ENCODE measurements at places on chromosomes 13 and 19.

- no peak for DNase-seq
Observed at GRCh38 chr19:16325641-16326400, 1.2 kb downstream of the KLF2 start.

DNA sequence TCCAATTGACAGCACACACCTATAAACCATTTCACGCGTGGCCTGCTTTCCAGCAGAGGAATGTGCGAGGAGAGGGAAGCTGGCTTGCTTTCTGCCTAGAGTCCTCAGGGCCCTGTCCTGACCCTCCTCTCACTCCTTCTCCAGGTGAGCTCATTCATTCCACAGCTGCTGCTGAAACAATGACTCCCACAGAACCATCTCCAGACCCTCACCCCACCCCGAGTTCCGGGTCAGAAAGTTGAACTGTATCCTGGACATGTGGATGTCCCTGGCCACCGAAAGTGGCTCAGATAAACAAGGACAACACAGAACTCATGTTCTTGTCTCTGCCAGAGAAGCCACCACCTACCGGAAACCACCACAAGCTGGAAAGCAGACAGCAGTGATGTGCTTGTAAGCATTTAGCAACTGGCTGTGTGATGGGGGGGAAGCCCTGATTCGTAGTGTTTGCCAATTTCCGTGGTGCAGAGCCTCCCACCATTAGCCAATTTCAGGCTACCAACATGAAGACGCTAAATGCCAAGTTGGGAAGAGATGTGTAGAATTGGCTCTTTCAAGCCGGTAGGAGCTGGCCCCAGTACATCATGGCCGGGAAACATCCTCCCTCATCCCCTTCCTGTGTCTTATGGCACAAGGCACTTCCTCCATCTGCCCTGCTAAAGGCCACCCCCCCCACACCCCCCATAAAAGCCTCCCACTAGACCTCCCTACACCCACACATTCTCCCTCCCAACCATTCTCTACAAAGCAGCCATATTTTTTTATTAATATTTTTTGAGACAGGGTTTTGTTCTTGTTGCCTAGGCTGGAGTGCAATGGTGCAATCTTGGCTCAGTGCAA is 5.0 kb downstream of the SYCE2 start:
- no peak for DNase-seq

DNA sequence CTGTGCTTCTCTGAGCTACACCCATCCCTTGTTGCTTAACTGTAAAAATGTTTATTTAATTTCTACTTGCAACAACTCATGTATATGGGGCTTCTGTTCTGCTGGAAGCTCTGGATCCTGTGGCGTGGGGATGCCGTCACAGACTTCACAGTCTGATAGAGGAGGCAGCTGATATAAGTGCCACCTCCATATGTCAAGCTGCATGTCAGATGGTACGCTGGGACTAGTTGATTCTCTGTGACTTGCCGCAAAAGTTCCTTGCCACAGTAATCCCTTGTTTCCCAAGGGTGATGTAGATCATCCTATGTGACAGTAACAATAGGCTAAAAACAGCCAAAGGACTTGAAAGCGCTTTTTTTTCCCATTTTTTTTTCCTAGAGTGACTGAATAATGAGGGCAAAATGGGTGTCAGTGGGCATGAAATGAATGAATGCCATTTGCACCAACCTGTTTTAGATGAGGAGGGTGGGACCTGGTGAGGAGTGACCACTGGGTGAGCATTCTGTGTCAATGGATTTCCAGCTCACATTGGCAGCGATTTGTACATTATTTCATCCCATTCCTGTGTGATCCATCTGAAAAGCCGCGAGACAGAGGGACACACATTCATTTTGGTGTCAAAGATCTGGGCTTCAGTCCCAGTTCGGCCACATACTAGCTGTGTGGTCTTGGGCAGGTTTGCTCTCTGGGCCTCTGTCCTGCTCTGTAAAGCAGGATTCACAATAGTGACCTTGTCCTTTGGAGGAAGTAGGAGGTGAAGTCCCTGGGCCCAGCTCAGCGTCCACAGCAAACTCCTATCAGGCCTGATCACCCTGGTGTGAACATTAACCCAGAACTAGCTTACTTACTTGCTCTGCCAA is 88.9 kb upstream of the RNF113B start:
- DNase-seq, result no peak

- no peak for DNase-seq
Observed at GRCh38 chr13:90402613-90403012, 944.9 kb upstream of the MIR17HG start.

GRCh38 chr19:51339687-51340656 is 2.0 kb downstream of the VSIG10L start:
- peak; percentile 90 for DNase-seq

GRCh38 chr13:80821466-80821865 is 480.5 kb upstream of the SPRY2 start:
- DNase-seq, result no peak

- no peak for DNase-seq
Observed at GRCh38 chr19:31113293-31113692, 235.9 kb downstream of the TSHZ3 start.

DNA sequence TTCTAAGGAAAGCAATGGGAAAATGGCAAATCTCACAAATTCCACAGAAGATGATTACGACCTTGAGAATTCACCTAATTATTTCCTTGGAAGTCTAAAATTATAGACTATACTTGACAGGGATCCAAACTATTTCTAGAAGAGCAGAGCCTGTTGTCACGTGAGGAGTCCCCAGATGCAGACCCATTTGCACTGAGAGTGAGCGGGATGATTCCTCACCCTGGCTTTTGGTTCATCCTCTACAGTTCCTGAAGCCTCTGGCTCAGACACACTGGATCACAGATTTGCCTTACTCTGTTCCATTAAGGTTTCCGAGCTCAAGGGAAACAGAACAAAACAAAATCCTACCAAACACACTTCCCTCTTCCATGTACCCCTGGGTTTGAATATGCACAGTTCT is 23.0 kb upstream of the CYSLTR2 start:
- no peak for DNase-seq

- no peak for DNase-seq
Observed at GRCh38 chr13:32904266-32904665, 112.0 kb upstream of the KL start.

GRCh38 chr19:2627319-2627829 is 75.1 kb downstream of the GNG7 start:
- DNase-seq, result peak; percentile 88

GRCh38 chr19:41376998-41377365 is 649 bp downstream of the TMEM91 start:
- DNase-seq, result no peak

DNA sequence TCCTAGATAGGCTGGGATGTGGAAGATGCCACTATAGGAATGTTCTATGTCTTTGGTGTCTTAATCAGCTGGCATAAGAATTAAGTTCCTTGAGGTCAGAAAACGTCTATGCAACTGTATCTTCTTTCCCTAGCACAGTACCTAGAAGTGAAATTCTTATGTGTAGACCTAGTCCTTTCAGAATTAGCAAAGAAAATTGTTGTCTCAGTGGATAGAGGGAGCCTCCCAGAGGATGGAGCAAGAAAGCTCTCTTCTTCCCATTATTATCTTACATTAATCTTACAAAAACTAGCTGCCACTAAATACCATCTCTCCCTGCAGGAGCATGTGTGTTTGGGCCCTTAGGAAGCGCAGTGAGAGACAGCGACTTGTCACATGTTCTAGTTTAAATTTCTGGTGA is 11.6 kb downstream of the CLDN10 start:
- DNase-seq, result no peak

- DNase-seq, result peak; percentile 13
Observed at GRCh38 chr19:41998246-41999020, 4.4 kb upstream of the ATP1A3 start.

GRCh38 chr19:750640-751423 is at the start of gene MISP:
Gene MISP (plus strand): TSS chr19:751112. CDS start chr19:756947, 5,835 bp downstream.
- DNase-seq, result no peak

- DNase-seq, result no peak
Observed at GRCh38 chr19:58563823-58564222, 5.4 kb upstream of the UBE2M start.

Data from occipital lobe (tissue), 3 donors.